ENCODE measurements at places on chromosomes 13 and 19.

DNA sequence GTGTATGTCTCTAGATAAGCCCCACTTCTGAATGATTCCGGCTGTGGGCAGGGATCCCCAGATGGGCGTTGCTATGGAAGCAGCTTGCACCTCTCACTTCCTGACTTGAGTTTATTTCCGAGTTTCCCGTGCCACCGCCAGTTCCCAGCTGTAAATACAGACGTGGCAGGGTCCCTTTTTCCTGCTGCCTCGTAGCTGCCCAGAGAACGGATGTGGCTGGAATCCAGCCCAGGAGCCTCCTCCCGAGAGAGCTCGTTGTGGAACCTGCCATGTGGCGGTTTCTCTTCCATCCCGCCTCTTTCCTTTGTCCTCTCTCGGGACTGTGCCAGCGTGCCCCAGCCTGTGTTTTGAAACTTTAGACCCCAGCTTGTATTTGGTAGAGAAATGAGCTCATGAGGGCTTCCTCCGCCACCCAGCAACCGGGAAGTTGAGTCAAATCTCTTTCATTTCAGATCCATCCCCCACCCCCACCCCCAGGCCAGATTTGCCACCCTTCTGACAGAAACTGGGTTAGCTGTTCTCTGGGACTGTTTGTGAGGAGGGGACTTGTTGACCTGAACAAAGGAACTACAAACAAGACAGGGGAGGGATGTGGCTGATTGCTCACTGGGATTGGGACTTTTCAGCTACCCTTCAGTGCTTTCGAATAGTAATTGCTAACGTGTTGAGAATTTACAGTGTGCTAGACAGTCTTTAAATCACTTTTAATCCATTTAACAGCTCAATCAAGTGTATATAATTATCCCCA, 96.6 kb downstream of the SIPA1L3 start:
- peak; percentile 89 for DNase-seq

DNA sequence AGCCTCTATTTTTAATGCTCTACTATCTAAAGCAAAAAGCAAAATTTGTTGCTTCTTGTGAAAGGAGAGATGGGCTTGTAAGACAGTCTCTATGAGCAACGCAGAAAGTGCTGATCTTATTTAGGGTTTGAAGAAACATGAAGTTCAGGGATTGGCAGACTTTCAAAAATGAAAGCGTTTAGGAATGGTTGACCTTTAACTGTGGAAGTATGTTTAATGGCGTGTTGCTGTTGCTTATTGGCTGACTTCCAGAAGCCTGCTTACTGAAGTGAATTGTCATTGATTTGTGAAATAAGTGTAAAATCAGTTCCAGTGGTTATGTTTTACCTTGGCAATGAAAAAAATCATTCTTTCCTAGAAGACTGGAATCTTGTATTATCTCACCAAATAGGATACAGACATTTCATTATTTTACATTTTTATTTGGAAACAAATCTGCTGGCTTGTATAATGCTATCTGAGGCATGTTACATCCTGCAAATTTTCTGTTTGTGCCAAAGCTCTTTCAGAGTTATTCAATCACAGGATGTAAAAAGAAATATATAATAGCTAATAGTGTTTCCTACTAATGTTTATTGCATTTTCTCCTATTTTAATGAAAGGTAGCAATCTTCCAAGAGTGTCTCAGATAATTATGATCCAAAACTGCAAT, 221.3 kb upstream of the SLITRK6 start:
- DNase-seq: no peak

GRCh38 chr19:14433554-14434501, 722 bp downstream of the PKN1 start:
- peak; percentile 48 for DNase-seq

DNA sequence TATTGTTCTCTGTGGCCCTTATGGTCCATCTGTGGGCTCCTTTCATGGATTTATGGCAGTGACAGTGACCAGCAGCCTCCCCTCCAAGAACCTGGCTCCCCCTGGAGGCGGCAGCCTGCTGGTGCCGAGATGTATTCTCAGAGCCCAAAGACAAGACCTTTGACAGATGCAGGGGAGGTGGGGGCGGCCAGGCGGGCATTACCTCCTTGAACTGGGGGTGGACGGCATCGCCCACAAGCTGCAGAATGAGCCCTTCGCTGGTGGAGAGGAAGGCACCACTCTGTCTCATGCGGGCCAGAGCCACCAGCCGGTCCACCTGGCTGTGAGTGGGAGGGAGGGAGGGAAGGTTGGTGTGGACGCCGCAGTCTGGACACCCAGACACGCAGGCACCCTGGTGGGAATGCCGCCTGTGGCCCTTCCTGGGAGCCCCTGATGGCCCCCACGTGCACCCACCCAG, 6.6 kb downstream of the ISOC2 start:
- DNase-seq: no peak

- no peak for DNase-seq
Observed at GRCh38 chr19:19597809-19598306, 20.6 kb downstream of the PBX4 start.

GRCh38 chr13:37602733-37603381, 4.3 kb upstream of the POSTN start:
- DNase-seq: no peak

DNA sequence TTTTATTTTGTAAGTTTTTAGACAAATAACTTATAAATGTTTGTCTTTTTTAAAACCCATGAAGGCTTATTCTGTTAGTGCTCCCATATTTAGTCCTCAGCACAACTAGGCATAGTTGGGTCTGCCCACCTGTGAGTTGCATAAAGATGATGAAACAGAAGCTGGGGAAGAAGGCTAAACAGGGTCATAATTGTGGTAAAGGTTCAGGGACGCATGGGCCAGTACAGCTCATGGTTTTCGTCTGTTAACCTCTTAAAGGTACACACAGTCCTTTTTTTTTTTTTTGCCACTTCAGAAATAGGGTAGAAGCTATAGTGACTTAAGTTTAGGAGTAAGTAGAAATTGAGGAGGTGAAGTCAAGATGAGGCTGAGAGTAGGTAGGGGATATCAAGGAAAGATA, 58.3 kb downstream of the TM9SF2 start:
- no peak for DNase-seq

DNA sequence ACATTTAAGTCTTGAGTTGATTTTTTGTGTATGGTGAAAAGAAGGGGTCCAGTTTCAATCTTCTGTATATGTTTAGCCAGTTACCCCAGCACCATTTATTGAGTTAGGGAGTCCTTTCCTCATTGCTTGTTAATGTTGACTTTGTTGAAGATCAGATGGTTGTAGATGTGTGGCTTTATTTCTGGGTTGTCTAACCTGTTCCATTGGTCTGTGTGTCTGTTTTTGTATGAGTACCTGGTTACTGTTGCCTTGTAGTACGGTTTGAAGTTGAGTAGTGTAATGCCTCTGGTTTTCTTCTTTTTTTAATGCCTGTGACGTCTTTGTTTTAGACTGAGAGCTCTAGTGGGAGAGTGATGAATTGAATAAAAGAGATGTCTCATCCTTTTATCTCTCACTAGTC, 83.2 kb downstream of the NBEA start:
- DNase-seq: no peak

- DNase-seq: no peak
Observed at GRCh38 chr19:51070334-51071094, 5.6 kb upstream of the KLK13 start.

GRCh38 chr13:111852725-111853518, 214.0 kb upstream of the SOX1 start:
- DNase-seq: no peak

- DNase-seq: no peak
Observed at GRCh38 chr13:97390941-97391600, 42.9 kb upstream of the RAP2A start.

DNA sequence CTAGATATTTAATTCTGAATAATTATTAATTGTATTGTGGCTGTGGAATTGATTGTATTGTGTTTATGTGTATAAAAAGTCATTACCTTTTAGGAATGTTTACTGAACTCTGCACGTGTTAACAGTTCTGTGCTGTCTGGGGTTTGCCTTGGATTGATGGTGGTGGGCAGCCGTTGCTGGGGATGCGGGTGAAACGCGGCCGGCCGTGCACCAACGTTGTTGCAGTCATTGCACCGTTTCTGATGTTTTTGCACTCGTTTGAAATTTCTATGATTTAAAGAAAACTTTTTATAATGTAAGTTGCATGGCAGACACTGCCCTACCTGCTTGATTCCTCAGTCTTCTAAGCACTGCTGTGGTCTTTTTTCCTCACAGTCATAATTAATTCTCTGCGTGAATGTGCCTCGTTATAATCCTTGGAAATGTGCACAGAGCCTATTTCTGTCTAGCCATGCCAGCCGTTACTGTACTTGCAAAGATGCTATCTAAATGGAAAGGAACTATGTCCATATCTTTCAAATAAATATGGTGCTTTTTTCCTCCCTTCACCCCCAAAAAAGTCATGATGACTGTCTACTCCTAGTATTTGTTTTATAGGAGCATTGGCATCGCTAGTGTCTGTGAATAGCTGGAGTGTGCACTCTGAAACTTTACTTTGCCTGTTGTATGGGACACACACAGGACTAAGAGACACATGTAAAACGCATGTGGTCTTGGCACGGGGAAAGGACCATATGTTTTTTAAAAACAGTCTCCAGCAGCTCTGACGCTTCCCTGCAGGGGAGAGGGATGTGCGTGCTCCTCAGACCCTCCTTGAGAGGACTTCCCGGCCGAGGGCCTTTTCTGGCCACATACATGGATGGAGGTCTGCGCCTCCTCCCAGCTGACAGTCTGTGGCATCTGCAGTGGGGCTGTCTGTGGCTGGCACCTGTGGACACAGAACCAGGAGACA, 40.7 kb upstream of the MCF2L start:
- DNase-seq: no peak

DNA sequence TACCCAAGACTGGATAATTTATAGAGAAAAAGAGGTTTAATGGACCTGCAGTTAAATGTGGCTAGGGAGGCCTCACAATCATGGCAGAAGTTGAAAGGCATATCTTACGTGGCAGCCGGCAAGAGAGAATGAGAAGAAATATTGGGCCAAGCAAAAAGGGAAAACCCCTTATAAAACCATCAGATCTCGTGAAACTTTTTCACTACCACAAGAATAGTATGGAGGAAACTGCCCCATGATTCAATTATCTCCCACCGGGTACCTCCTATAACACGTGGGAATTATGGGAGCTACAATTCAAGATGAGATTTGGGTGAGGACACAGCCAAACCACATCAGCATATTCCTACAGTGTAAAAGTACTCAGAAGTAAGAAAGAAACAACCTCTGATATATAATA, 4.7 kb upstream of the KBTBD7 start:
- DNase-seq: no peak

DNA sequence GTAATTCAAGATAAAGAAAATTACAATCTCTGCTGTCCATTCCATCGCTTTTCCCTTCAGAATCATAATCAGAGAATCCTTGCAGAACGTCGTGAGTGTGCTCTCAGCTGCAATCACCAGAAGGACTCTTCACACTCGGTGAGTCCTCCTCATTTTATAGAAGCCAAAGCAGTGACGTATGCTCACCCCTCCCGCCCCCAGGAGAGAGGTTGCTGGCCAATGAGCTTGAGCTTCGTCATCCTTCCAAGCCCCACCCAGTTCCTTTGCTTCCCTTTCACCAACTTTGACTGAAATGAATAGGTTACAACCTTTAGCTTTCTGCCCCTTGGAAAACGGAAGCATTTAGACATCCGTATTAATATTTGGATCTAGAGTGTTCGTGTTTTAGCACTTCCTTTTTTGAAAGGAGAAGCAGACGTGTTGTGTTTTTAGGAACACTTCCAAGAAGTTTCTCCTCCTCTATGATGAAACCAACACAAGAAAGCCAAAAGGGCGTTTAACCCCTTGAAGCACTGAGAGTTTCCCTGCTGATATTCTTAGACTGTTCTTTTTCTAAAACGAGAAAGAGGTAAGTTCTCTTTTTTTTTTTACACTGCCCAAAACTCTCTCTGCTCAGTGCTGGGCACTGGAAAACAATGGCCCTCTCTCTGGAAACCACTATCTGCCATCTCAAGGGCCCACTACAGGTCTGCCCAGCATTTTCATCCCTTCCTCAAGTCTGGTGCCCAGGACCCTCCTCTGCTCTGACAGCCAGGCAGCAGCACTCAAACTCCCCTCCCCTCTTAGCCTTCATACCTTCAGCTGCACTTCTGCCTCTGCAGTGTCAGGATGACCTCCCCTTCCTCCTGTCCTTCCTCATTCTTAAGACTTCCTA, 44.3 kb upstream of the CEACAM21 start:
- peak; percentile 69 for DNase-seq

DNA sequence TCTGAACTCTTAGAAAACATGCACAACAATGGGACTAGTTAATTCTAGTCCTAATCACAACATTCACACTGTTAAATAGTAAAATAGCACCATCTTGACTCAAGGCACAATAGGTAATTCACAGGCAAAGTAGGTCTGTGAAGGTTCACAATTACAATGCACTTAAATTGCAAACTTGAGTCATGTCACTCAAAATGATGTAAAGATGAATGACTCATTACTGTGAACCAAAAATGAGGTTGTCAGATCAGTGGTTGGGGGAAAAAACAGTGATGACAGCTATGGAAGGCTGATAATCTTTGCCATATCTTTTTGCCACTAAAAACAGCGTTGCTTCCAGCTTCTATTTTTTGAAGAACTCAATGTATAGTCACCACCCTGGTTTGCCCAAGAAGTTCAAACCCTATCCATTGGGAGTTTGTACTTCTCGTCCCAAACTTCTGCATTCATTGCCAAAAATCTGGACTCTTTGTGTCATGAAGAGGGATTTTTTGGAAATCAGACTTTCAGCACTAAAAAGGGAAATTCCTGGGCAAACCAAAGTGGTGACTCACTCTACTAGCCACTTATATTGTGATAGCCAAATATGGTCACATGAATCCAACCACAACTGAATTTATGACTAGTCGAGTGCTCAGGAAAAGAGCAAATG, 200.9 kb upstream of the TMTC4 start:
- DNase-seq: no peak

GRCh38 chr13:75426421-75426820, 55.5 kb downstream of the TBC1D4 start:
- DNase-seq: no peak

DNA sequence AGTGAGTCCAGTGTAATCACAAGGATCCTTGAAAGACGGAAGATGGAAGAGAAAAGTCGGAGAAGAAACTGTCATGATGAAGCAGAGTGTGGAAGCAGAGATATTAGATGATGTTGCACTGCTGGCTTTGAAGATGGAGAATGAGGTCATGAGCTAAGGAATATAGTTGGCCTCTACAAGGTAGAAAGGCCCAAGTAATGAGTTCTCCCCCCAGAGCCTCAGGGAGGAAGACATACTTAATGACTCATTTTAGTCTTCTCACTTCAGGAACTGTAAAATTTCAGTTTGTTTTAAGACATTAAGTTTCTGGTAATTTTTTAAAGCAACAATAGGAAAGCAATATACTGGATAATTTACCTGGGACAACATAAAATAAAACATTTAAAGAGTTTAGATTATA, 1331.5 kb upstream of the PCDH20 start:
- no peak for DNase-seq

DNA sequence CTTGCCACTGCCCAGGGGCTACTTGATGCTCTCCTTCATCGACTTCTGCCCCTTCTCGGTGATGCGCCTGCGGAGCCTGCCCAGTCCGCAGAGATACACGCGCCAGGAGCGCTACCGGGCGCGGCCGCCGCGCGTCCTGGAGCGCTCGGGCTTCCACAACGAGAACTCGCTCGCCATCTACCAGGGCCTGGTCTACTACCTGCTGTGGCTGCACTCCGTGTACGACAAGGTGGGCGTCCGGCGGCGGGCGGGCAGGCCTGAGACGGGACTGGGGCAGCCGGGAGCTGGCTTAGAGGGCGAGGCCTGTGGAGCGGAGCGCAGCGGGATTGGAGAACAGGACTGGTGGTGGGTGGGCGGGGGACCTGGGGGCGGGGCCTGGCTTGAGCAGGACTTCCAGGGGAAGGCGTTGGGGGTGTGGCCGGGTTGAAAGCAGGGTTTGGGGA, 12.7 kb upstream of the PSMD8 start:
- peak; percentile 87 for DNase-seq

Data from left hindlimb (tissue), 1 donor.